Urinary bladder (tissue), 4 donors: ENCODE measurements at places on chromosomes 1 and 21. TPM values are rescaled to one million over a fixed set of nuclear protein-coding genes. Genes with fewer than 3 reads are reported as not detected.
A peak's percentile ranks its signal among the peaks of the same experiment; 100 is the strongest.

GBP4 gene
- polyA plus RNA-seq, result 10.1 TPM

CHI3L2 gene
- polyA plus RNA-seq, result 4.9 TPM

AMY2A gene
- not detected for polyA plus RNA-seq

SPRR2D gene
- not detected for polyA plus RNA-seq

CFAP57 gene
- 0.05 TPM for polyA plus RNA-seq

MATN1 gene
- polyA plus RNA-seq, result 0.24 TPM

PAPPA2 gene
- polyA plus RNA-seq, result 0.54 TPM

SELP gene
- 7.5 TPM for polyA plus RNA-seq

HPDL gene
- 1.0 TPM for polyA plus RNA-seq

RCC1 gene
- polyA plus RNA-seq, result 20.4 TPM

MNDA gene
- polyA plus RNA-seq, result 3.2 TPM

LCE1D gene
- polyA plus RNA-seq, result not detected

DNA sequence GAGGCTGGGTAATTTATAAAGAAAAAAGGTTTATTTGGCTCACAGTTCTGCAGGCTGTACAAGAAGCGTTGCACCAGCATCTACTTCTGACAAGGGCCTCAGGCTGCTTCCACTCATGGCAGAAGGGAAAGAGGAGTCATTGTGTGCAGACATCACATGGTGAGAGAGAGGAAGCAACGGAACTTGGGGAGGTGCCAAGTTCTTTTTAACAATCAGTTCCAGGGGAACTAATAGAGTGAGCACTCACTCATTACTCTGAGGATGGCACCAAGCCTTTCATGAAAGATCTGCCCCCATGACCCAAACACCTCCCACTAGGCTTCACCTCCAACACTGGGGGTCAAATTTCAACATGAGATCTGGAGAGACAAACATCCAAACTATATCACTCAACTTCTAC, 77.2 kb downstream of the DDAH1 start:
- no peak for DNase-seq

DNA sequence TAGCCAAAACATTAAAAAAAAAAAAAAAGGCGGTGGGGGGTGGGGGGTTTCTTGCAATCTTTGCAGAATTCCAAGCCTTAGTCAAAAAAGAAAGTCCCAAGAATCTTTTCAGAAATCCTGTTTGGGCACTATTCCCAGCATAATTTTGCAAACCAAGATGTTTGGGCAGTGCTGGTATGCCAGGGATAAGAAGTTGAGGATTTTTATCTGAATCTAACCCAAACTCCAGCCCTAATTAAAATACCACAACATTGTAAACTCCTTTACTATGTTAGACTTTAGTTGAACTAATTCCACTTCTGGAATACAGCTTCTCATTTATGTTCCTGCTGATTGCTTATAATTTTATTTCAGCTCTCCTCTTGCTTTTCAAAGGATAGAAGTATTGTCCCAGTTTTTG, 504.1 kb upstream of the ADGRL2 start:
- DNase-seq, result no peak

DNA sequence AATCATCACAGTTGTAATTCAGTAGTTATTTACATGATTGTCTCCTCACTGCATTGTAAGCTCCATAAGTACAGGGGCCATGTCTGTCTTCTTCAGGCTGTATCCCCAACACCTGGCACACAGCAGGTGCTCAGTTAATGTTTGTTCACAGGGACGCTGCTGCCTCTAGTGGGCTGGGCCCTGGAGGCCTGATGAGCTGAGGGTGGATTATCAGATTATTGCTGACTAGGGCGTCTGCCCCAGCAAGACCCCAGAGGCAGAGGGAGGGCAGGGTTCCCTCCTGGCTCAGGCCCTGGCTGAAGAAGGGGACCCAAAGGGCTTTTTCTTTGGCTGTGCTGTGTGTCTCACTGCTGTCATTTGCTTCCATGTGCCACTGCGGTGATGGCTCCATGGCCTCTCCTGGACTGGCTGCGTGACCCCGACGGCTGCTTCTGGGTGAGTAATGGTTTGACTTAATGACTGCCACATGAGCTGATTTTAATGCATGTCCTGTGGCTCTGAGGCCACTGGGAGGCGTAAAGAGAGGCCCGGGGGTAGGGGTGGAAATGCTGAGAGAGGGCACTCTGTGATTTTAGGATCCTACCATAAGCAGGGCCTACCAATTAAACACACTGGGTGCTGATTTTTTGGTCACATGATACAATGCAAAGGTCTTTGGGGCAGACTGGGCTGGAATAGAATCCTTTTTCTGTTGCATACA, 20.8 kb upstream of the EPB41 start:
- no peak for DNase-seq

DNA sequence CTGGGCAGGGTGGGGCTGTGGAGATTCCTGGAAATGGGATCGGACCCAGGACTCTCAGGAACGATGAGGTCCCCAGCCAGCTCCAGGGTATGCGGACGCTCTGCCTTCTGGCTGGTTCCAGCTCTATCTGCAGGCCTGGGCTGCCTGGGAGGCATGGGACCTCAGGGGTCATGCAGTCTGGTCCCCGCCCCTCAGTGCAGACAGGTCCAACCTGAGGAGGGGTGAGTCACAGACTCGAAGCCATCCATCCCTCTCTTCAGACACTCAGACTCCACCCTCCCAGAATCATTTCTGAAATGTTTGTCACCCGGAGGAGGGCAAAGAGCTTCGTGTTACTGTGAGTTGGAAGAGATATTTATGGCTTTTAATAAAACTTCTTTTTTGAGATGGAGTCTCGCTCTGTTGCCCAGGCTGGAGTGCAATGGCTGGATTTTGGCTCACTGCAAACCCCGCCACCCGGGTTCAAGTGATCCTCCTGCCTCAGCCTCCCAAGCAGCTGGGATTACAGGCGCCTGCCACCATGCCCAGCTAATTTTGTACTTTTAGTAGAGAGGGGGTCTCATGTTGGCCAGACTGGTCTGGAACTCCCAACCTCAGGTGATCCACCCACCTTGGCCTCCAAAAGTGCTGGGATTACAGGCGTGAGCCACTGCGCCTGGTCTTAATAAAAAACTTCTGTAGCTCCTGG, 5.9 kb upstream of the MYOM3 start:
- DNase-seq, result no peak

DNA sequence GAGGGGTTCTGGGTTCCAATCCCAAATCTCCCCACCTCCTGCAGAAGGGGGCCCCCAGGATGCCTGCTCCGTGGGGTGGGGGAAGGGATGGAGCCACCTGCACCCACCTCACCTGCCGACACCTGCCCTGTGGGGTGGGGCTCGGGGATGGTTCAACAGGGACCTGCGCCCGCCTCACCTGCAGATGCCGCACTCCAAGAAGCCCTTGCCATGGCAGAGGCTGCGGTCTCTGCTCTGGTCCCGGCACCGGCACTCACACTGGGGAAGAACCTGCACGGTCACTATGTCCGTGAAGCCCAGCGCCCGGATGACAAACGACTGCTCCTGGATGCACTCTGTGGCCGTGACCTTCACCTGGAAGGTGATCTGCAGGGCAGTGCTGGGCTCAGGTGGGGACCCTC, 18.1 kb upstream of the PTTG1IP start:
- DNase-seq, result no peak

DNA sequence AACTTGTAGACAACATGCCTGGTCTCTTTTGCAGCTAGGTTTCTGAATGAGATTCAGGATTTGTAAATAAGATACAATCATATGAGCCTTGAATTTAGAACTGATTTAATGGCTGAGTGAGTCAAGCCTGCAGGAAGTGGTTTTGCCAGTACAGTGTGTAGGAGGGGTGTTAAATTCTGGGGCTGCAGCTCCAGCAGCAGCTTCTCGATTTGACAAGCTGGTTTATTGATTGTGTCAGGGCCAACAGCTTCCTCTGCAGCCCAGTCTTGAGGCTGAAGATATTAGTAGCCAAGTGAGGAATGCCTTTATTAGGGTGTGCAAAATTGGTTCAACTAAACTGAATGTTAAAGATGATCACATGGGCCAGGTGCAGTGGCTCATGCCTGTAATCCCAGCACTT, 11.5 kb upstream of the PLA2G5 start:
- peak; percentile 17 for DNase-seq

GRCh38 chr1:87753366-87753765, 424.7 kb downstream of the LMO4 start:
- no peak for DNase-seq

GRCh38 chr1:1777950-1778662, at the start of gene NADK:
NADK (minus strand) TSS chr1:1778470; CDS start chr1:1765406, 13,064 bp downstream.
- DNase-seq, result no peak

DNA sequence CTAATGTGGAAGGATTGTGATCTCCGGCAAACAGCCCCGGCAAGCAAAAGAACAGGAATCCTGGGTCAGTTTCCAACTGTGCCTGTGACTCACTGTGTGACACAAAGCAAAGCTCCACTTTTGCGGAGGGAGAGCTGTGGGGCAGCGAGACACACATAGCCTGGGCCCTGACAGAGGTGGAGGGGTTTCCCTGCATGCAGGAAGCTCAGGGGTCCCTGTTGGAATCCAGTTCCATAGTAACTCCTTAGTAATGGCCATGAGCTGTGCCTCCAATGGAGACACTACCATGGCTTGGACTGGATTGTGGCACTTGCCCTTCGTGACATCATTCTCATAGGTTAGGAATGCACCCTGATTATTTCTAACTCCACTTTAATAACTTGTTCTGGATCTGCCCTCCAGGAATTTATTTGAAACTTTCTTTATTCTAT, 47.0 kb upstream of the ATF3 start:
- DNase-seq, result no peak

- DNase-seq, result no peak
These were observed 10.9 kb upstream of the IL20 start for GRCh38 chr1:206854401-206855129.

DNA sequence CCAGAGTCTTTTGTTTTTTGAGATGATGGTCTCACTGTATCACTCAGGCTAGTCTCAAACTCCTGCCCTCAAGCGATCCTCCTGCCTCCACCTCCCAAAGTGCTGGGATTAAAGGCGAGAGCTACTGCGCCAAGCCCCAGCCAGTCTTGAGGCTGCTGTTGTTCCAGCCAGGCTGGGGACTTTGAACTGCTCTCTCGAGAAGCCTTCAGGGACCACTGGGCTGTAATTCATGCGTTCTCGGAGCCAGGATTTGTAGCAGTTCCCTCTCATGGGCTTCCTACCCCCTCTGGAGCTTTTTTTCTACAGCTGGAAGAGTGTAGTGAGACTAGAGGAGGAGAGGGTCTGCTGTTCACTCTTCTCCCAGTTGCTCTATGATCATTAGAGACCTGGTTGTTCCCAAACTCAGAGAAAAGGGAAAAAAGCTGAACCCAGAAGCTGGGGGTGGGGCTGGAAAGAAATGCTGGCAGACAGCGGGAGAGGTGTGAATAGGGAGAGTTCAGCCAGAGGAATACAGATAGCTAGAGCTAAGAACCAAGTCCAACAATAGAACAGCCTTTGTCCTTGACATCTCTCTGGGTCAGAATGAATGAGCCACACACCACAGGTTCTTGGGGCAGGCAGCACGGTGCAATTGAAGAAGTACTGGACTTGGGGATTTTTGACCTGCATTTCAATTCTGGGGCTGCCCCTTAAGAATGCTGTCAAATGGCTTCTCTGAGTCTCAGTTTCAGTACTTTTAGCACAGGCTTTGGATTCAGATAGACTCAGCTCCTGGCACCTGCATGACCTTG, 13.2 kb upstream of the SLC41A1 start:
- no peak for DNase-seq

GRCh38 chr1:24540906-24541710, 14.8 kb upstream of the NCMAP start:
- DNase-seq, result peak; percentile 54

DNA sequence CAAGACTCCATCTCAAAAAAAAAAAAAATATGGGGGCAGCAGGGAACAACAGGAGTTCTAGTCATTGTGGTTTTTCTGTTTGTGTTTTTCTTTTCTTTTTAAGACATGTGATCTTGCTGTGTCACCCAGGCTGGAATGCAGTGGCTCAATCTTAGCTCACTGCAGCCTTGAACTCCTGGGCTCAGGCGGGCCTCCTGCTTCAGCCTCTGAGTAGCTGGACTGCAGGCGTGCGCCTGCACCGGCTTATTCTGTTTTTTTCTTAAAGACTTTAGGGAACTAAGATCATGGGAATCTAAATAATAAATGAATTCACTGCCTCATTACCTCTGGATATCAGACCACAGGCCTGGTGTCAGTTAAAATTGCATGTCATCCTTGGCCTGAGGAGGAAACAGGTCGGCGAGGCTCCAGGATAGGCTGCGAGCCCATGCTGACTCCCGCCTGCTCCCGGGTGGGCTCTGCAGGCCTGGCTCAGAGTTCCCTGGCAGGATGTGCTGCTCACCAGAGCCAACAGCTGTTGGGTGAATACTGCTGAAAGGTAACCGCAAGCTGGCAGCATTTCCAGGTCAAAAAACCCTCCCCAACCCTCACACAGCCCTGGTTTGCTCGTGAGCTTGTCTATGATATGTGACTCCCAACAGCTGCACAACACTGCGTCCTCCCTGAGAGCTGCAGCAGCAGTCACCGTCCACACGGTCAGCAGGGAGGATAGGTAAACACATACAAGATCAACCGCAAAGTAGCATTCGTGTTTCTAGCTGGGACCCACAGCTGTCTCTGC, 58.1 kb downstream of the SCCPDH start:
- no peak for DNase-seq

- no peak for DNase-seq
These were observed 12.5 kb upstream of the EFHD2 start for GRCh38 chr1:15397236-15397635.

DNA sequence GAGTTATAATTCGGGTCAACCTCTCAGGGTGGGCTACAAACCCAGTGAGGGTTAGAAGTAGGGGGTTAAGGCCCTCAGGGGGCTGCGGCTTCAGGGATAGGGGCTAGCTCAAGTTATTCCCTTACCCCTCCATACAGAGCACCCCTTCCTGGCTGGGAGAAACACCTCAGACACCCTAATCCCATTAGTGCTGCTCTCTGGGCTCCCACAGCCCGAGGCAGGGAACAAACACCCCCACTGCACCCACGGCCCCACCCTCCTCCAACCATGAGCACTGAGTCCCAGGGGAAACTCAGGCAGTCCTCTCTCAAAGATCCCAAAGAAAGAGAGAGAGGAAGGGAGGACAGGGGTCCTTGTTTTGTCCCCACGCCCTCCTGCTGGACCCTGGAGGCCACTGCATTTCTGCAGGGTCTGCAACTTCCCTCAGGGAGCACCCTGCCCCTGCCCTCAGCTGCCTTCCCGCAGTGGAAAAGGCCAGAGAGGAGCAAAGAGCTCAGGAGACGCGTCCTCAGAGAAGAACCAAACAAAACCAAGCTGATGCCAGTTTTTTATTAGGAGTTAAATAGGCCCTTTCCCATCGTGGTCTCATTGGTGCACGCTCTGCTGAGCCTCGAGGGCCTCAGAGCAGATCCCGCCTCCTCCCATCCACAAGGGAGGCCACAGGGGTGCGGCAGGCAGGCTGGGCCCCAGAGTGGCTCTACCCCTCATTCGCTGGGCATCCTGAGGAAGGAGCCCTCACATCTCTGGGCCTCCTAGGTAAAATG, 1.4 kb upstream of the S100A4 start:
- DNase-seq, result no peak

GRCh38 chr1:52556641-52557360, 3.9 kb upstream of the TUT4 start:
- no peak for DNase-seq

GRCh38 chr1:56655991-56656613, 11.0 kb downstream of the PRKAA2 start:
- DNase-seq, result no peak

DNA sequence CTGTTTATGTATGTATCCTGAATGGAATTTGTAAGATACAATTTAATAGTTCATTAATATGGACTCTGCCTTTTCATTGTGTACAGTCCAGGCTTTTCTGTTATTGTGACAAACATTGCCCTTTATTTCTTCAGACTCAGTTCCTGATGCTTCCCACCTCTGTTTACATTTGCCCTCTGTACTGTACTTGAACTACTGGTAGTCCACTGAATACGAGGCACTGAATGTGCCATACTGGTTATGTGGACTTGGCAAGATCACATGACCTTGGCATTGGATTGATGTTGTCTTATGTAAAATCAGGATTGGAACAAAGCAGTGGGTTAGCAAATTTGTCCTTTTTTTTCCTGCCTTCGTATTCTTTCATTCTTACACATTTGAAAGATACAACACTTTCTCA, 27.8 kb downstream of the RALGPS2 start:
- DNase-seq, result no peak
